ENCODE measurements at places on chromosomes 2 and 18.
A peak's percentile ranks its signal among the peaks of the same experiment; 100 is the strongest.

- no peak for DNase-seq
Observed at GRCh38 chr2:59302683-59303082, 1061.6 kb upstream of the FANCL start.

- no peak for DNase-seq
Observed at GRCh38 chr2:114031605-114032505, 142.0 kb downstream of the ACTR3 start.

GRCh38 chr2:232869138-232870017 lies 686 bp upstream of the SNORC start:
- DNase-seq: no peak

DNA sequence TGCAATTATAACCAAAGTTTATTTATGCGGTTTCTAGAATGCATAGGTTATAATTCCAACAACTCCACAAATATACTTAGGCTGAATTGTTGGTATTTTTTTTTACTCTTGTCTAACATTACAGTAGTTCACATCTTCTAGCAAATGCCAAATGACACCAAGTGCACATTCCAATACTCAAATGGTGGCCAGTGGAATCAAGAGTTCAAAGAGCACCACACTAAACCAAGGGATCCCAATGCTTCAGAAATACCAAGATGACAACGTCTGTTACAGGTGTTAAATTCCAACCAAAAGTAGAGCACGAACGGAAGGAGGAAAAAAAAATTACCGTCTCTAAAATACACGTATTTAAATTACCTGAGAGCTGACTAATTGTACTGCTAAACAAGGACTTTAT lies 136.2 kb downstream of the TMEM247 start:
- no peak for DNase-seq

- peak; percentile 37 for DNase-seq
Observed at GRCh38 chr2:67899187-67899586, 163.6 kb downstream of the C1D start.

DNA sequence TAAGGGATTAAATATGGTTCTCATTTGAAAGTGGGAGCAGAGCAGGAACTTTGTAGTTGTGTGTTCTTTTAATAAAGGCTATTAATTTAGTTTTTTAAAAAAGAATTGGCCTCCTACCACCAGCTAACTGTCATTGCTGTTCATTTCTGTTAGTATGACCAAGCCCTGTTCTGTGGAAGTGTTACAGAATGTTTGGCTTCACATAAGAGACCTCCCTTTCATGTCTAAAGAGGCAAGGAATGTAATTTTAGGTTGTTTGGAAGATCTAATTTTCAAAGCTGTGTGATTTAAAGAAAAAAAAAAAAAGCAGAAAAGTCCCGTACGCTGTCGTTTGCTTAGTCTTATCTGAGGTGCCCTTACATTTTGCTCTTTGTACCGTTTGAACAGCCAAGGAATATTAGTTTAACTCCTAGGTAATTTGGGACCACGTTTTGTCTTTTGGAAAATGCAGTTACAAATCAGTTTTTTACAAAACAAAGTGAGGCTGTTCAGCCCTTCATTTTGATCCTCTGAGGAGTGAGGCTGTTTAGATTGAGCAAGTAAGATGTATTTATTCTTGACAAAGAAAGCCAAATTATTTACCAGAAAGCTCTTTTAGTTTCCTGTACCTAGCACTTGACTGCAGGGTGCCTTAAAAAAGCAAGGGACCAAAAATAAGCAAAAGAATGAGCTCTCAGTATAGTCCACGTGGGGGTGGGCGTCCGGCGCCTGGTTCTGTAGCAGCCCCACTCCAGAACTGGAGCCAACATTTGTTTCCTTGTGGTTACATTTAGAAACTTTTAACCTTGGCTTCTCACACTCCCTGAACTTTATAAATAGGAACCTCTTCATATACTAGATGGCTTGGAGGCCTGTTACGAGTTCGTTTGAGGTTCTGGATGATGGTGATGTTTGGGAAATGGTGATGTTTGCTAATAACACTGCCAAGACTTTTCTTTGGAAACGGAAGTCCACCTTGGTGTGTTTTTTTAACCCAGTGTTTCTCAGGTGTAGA lies 136.2 kb downstream of the FMNL2 start:
- DNase-seq: no peak

DNA sequence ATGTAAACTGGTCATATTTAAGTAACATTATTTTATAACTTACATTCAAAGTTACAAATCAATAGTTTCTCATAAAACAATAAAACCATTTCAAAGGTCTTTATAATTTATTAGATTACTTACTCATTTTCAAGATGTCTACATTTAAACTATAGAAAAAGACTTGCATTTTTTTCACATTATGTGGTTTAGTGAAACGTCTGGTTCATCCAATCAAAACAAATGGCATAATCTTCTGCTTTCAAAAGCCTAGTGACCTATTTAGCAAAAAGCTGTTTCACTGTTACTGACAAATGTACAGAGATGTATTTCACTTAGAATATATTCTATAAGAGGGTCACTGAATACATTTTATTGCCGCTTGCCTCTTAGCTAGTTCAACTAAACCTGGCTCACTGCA lies 49.3 kb upstream of the MCM6 start:
- DNase-seq: no peak

DNA sequence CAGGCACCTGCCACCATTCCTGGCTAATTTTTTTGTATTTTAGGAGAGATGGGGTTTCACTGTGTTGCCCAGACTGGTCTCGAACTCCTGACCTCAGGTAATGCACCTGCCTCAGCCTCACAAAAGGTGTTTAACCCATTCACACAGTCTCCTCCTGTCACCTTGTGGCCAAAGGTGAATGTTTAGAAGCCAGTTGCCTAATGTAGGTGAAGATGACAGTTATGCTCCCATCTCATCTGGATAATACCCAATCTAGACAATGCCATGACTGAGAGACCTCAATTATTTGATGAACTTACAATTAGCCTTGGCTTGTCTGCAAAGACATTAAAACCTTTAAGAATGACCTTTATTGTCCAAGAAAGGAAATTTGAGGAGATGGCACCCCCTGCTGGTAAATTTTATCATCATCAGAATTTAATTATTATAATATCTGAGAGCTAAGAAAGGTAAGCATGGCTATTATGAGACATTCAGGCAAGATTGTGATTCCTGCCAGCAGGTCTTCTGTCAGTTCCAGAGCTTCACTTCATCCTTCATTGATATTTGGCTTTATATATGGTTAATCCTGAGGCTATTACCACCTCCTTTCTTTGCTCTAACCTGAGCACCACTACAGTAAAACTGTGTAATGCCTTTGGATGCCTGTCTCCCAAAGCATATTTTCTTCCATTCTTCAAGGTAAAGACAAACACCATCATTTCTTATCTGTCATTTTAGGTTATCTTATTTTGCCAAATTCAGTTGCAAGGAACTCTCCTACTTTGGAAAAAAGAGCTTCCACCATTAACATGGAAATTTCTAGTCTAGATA lies 117.6 kb downstream of the FAM124B start:
- DNase-seq: peak; percentile 45

DNA sequence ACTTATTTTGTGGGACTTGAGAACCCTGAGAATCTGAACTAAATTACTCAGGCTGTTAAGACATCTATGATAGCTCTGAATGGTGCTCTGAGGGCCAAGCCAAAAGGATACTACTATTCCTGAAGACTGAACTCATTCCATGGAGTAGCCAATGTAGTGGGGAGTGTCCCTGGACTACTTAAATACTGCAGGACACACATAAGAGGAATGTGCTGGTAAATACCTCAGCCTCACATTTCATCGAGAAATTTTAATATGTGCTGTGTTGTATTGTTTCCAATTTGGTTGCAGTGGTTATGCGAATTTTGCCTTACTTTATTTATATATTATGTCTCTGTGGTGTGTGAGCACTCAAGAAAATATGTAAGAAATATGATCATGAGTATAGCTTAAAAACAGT lies 264.4 kb upstream of the FIGN start:
- DNase-seq: no peak
